ENCODE measurements at places on chromosomes 7 and 10.

DNA sequence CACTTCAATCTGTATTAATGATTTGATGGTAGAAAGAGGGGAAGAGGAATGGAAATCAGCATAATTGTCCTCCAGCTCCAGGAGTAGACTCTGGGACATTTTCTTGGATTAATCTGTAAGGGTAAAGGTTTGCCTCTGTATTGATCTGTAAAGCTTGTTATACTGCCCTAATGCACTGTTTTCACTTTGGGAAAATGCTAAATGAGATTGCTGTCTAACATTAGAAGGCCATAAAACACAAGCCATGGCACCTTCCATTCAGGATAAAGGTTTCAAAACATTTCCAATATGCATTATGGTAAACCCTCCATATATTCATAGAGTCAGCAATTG, 222.8 kb upstream of the PLXNA4 start:
- DNase-seq = no peak

DNA sequence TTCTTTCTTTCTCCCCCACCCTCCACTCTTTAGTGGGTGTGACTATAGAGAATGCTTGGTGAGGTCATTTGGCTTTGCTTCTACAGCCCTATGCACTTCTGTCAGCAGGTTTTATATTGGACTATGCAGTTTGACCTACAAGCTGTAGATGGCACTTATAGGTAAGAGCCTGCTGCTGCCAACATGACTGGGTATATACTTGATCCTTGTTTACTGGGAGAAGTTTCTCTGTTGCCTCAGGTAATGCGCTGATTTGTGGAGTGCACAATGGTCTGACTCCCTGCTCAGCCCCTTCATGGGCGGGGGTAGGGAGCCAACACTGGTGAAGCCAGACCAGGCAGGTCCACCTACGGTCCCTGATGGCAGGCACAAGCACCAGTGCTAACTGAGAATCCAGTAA, 33.7 kb upstream of the C7orf33 start:
- no peak for DNase-seq

DNA sequence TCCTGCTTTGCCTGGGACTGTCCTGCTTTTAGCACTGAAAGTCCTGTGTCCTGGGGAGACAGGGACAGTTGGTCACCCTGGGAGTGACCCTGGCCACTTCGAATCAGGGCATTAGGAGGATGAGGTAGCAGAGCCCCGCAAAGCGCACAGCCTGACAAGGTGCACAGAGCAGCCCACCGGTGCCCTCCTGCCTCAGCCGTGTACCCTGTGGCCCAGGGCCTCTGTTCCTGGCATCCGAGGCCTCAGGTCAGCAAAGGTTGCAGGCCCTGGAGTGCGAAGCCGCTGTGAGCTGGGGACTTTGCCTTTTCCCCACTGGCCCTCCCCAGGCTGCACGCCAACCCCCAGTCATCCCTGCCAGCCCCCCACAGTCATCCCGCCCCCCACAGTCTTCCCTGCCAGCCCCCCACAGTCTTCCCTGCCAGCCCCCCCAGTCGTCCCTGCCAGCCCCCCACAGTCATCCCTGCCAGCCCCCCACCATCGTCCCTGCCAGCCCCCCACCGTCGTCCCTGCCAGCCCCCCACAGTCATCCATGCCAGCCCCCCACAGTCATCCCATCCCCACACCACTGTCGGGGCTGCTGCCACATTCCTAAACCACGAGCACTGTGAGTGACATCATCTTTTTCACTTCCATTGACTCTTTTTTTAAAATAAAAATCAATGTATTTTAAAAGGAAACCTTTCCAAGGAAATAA, 91.8 kb downstream of the RGS10 start:
- no peak for DNase-seq

DNA sequence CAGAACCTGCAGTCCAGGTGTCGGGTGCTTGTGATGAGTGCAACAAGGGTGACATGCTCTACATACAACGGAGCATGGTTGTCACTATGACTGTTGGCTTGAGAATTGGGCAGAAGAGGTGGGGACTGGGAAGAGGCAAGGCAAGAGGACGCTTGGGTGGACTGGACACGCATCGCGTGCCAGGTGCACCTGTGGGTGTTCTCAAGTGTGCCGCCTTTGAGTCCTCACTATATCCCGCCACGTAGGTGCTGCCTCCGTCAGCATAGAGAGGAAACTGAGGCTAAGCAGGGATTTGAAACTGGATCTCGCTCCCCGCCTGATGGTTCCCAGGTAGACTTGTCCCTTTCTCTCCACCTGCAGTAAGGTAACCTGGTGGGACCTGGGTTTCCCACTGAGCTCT, 27.2 kb downstream of the CDH23 start:
- no peak for DNase-seq

GRCh38 chr7:104943502-104944343, 70.3 kb upstream of the KMT2E start:
- no peak for DNase-seq

- DNase-seq = no peak
Measured at GRCh38 chr7:26265065-26265464, 26.6 kb upstream of the SNX10 start.

DNA sequence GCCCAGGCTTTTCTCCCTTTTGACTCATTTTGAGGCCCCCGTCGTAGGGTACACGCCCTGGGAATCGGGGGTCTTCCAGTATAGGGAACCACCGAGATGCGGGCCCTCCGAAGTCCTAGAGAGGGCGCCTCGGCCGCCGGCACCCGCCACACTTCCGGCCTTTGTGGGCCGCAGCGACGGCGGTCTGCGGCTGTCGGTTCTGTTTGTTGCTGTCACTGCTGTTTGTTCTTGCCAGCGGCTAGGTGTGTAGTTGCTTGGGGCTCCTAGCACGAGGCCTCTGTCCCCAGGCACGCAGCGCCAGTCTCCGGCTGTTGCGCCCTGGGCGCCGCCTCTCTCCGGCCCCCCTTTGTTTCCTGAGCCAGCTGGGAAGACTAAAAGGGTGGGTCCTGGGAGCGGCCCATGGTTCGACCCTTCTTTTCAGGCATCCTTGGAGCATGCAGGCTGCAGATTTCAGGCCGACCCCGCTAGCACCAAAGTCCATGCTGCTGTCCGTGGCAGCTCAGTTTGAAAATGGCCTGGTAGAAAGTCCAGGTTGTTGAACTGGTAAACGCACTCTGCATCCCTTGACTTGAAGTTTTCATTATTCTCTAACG, 17.8 kb upstream of the ZKSCAN1 start:
- DNase-seq = no peak

DNA sequence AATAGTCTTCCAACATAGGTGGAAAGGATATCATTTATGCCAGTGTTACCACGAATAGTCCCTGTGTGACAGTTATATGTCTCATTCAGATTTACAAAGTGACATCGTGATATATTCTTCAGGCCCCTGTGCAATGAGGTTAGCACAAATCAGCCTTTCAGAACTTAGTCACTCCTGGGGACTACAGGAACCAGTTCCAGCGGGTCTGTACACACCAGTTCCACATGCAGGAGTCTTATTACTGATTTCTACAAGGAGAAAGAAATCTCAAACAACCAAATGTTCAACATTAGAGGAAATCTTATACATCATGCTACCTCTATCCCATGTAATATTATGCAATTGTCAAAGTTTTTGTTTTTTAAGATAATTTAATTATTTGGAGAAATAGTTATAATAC, 4.4 kb upstream of the WDR91 start:
- DNase-seq = no peak
